ENCODE measurements at places on chromosomes 2 and 18.

- DNase-seq, result no peak
These were observed 113.9 kb downstream of the INO80D start for GRCh38 chr2:205972113-205972512.

- DNase-seq, result peak; percentile 67
These were observed 136.9 kb upstream of the CAB39 start for GRCh38 chr2:230575642-230576324.

DNA sequence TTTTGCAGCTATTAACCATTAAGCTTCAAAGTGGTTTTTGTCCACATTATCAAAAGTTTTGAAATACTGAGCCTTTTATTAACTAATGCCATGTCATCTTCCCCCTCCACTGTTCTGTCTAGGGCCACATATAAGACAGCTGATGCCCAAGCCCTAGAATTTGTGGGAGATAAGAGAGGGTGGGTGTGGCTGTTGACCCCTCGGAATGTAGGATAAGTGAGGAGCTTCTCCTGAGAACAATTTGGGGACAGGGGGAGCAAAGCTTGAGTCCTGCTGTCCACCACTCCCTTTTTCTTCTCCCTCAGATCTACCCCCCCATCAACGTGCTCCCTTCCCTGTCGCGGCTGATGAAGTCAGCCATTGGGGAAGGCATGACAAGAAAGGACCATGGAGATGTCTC lies 14.3 kb upstream of the ANKRD53 start:
- peak; percentile 3 for DNase-seq

DNA sequence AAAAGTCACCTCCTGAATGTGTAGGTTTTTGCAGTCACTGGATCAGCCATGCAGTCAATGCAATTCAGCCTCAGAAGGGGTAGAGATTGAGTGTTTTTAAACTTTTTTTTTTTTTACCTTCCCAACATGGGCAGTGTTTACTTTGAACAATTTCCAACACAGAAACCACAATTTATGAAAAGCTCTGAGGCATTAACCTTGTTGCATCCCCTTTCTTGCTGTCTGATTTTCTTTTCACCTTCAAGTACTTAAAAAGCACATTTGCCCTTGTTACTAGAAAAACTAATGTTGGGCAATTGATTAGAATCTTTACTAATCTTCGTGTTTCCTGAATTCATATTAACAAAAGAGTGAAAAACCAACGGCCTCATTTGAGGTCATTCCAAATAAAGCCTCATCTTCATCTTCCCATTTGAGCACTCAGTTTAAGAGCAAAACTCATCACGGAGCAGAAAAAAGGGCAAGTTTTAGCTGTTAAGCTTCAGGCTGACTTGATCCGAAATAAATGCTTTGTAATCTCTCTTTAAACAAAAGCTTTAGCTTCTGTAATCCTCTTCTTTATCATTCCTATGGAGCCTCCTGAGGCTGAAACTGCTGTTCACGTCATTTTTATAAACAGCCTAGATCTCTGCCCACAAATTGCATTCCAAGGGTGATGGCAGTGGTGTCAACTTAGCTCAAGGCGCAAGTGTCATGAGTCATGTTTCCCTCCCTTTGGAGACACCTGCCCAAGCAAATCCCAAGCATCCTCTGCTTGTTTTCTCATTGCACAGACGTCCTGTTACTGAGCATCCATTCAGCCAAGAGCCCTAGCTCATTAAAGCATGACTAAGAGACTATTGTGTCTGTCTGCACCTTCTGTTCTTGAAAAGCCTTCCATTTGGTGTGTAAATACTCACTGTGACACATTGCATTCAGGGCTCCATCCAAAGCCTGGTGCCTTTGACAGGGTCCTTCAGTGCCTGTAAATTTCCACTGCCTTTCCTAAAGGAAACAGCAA lies 107.7 kb downstream of the HNMT start:
- no peak for DNase-seq

GRCh38 chr2:23107327-23107941 lies 277.5 kb upstream of the KLHL29 start:
- DNase-seq, result no peak

DNA sequence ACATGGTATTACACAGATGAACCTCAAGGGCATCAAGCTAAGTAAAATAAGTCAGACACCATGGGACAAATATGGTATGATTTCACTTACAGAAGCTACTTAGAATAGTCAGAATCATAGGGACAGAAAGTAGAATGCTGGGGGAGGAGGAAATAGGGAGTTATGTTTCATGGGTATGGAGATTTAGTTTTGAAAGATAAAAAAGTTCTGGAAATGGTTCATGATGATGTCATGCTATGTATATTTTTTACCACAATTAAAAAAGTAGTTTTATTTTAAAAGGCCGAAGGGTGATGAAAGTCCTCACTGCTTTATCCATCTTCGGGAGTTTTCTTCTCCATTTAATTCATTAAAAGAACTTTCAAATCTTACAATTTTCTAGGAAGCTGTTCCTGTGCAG lies 181.9 kb downstream of the CALCRL start:
- DNase-seq, result no peak

DNA sequence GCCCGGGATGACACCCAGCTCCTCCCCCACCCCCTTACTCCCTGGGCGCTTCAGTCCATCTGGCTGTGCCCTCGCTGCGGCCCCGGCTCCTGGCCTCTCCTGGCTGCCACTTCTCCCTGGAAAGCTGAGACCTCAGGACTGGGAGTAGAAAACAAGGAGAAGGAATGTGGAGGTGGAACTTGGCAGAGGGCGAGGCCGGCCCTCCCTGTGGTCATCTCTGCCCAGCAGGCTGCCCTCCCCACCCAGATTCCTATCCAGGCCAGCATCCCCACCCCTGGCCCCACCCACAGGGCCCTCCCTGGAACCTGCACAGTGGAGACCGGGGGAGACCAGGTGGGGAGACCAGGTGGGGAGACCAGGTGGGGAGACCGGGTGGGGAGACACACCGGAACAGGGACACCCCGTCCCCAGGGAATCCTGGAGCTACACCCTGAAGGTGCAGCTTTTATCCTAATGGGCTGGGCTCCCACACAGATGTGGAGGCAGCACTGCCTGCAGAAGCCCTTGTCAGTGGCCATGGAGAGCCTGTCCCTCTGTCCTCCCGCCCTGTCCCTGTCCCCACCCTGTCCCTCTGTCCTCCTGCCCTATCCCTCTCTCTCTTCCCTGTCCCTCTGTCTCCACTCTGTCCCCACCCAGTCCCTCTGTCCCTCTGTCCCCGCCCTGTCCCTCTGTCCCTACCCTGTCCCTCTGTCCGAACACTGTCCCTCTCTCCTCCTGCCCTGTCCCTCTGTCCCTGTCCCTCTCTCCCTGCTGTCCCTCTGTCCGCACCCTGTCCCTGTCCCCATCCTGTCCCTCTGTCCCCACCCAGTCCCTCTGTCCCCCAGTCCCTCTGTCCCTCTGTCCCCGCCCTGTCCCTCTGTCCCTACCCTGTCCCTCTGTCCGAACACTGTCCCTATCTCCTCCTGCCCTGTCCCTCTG lies 157.1 kb downstream of the PXDN start:
- peak; percentile 38 for DNase-seq

GRCh38 chr18:80247393-80247841 lies at the start of gene PARD6G:
Gene PARD6G (minus strand): TSS chr18:80247514. CDS start chr18:80247348, 166 bp downstream.
- peak; percentile 83 for DNase-seq

- DNase-seq, result no peak
These were observed 128.6 kb upstream of the CHST9 start for GRCh38 chr18:27313678-27314077.

- no peak for DNase-seq
These were observed 9.0 kb upstream of the SFXN5 start for GRCh38 chr2:73080321-73081131.

DNA sequence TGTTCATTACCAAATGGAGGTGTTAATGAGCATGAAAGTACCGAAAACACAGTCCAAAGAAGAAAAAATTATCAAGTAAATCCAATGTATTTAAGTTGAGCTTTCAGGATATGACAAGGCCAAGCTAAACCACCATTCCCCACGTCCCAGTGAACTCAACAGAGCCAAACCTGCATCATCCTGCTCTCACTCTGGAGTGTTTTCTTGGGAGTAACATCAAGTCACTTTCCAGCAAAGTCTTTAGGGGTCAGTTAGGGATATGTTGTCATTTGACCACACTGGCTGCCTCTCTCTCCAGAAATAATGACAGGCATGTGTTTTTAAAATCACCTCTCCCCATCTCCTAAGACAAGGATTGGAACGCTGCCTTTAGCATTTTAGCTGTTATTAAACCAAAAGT lies 140.5 kb downstream of the SRBD1 start:
- no peak for DNase-seq

DNA sequence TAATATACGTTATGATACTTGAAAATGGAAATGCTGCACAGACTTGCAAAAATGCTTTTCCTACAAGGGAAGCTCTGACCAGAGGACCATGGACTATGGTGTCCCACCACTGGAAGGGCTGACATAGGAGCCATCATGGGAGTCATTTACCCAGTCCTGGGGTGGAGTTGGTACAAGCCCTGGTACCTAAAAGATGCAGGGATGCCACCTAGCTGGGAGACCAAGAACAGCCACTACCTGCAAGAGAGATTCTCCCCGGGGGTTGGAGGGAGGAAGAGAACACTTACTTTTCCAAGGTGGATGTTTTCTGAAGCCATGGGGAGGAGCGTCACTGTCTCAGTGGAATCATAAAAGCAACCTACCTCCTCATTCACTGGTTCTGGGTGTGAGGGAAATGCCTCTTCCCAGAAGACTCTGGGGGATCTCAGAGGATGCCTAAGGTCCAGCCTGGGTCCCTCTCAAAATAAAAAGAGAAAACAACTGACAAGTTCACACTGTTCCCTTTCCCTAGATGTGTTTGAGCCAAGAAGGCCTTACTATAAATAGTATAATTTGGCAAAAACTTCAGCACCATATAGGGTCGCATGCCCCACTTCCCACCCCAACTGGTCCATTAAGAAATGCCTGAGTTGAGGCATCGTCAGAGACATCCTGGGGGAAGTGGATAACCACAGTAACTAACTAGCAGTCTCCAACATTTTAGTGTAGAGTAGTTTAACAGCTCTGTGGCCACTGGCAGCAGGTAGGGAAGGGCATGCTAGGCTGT lies 39.9 kb downstream of the REEP1 start:
- DNase-seq, result no peak

GRCh38 chr2:42789751-42790150 lies 2.6 kb downstream of the HAAO start:
- DNase-seq, result no peak

GRCh38 chr2:154960802-154961583 lies 262.5 kb downstream of the KCNJ3 start:
- DNase-seq, result no peak

DNA sequence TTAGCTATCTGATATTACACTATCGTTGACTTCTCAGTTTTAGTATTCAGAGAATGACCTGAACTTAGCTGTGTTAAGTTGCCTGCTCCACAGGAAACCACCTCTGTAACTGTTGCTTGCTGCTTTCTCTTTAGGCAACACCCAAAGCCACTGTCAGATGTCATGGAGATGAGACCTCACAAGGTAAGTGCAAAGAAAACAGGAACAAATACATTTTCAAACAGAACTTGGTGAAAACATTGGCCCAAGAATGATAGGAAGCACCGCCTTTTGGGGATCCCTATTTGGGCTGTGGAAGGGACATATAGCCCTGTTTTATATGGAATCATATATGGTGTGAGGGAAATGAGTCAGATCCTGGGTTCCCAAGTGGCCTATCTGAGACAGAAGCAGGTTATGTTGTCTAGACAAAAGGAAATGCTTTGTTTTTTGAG lies 143.4 kb downstream of the UBE2E3 start:
- peak; percentile 66 for DNase-seq

GRCh38 chr2:39696838-39697237 lies 31.1 kb downstream of the TMEM178A start:
- no peak for DNase-seq

- DNase-seq, result no peak
These were observed 587.3 kb upstream of the ID2 start for GRCh38 chr2:8094526-8094925.

DNA sequence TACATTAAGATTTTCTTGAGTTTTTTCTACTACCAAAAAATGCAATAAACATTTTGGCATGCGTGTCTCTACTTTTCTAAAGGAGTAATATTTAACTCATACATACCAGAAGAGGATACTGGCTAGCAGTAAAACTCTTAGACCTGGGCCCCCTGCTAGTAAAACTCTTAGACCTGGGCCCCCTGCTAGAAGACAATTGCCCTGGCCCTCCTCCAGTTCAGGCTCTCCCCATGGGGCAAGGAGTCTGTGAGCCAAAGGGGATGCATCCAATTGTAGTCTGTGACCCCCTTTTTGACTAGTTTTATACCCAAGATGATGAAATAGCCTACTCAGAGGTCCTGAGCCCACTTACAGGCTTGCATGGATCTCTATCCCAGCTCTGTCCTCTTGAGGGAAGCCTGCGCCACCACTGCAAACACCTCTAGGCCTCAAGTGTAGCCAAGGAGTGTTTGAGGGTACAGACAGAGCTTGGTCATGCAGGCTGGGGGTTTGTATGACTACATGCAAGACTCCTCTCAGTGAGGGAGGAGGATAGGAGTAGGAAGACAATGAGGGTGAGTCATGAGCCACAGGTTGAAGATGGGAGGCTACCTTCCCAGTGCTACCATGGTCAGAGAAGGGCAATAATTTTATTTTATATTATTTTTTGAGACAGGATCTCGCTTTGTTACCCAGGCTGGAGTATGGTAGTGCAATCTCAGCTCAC lies 45.2 kb upstream of the PGAP1 start:
- DNase-seq, result no peak

DNA sequence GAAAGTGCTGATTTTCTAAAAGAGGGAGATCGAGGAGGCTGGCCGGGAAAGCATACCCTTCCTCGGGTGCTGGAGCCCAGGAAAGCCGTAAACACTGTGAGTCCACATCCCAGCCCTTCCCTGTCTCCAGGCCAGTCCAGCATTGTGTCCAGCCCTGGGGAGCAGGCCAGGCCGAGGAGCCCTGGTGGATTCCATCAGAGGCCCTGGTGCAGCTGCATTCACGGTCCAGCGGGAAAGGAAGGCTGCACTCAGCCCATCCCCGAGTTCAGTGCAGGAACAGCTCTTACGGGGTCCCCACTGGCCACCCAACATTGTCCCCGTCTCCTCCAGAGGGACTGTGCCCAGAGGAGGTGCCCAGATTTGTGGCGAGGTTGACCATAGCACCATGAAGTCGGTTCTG lies 218.6 kb downstream of the KLHL29 start:
- no peak for DNase-seq

GRCh38 chr2:213544940-213545339 lies 260.7 kb downstream of the SPAG16 start:
- no peak for DNase-seq

DNA sequence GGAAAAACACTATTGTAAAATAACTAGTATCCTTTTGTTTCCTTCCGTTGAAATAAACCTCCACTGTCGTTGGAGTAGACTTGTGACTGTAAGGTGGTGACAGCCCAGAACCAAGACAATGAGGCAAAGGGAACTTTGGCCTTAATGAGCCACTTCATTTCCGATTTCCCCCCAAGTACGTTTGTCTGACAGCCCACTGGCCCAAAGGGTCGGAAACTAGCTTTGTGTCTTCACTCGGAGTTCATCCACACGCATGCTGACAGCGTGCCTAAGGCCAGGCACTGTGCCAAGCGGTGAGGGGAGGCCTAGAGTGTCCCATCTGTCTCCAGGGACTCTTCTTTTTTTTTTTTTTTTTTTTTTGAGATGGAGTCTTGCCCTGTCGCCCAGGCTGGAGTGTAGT lies 21.0 kb downstream of the HJURP start:
- DNase-seq, result peak; percentile 25
